T-helper 17 cell (primary cell): ENCODE measurements at places on chromosomes 11 and 22. TPM values are rescaled to one million over a fixed set of nuclear protein-coding genes. Genes with fewer than 3 reads are reported as not detected.

The SOX6 gene
- total RNA-seq, result 0.10 TPM

The GPHA2 gene
- not detected for total RNA-seq

DNA sequence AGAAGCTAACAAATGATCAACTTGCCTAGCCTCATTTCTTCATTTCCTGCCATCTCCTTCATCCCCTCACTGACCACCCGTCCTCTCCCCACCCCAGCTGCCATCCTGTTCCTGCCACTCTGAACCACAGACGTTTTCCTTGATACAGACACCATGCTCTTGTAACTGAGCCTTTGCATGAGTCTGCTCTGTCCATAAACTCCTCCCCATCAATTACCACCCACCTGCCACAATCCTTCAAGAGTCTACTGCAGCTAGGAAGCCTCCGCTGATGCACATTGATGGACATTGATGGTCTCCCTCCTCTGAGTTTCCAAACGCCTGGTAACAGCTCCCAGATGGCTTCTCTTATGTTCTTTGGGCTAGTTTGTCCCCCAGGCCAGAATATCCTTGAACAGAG, 193.8 kb downstream of the DBX1 start:
- no peak for DNase-seq

DNA sequence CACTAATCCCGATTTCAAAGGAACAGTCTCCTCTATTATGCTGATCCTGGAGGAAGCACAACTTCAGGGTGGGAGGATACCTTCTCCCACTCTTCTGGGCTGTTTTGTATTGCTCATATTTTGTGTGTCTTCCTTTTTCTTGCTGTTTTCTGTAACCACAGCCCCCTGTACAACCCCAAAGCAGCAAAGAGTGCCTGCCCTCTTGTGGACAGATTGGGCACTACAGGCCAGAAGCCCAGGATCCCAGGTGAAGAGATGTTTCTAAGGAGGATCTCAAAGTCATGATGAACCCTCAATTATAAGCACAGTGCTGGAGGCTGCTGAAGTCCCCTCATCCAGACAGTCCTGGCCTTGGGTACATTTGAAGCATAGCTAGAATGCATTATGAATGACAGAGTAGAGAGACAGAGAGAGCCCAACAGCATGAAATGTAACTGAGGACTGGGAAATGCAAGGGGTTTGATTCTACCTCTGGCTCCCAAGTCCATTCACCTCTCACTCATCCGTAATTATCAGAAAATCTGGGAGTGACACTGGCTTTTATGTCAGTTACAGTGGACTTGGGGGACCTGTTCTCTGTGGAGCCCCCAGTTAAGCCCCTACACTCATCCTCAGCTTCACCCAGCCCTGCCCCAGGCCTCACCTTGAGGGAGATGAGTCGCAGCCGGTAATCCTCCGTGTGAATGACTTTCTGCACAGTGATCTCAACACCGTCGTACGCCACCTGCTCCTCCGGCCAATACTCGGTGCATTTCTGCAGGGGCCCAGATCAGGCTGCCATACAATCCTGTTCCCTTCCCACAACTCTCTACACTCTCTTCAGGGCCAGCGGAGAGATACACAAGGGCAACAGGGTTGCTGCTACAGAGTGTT, 6.2 kb upstream of the IGSF22 start:
- peak; percentile 43 for DNase-seq

DNA sequence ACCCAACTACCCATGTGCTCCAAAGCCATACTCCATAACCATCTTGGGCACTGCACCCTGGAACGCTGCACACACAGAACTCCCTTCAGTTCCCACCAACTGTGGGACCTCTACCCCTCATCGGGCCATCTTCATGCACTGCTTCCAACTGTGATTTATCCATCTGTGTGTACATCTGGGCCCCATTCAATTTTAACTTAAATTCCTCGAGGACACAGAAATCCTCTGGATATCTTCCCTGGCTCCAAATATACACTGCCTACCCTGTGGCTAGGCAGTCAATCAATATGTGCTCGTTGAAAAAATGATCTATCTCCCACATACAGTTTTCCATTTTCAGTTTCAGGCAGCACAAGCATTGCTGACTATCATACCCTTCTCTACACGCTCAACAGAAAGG, 4.9 kb downstream of the FEZ1 start:
- no peak for DNase-seq

- DNase-seq, result no peak
Measured at GRCh38 chr11:69007975-69008381, 5.1 kb downstream of the MRGPRF start.

The SLC35E4 gene
- 5.7 TPM for total RNA-seq

DNA sequence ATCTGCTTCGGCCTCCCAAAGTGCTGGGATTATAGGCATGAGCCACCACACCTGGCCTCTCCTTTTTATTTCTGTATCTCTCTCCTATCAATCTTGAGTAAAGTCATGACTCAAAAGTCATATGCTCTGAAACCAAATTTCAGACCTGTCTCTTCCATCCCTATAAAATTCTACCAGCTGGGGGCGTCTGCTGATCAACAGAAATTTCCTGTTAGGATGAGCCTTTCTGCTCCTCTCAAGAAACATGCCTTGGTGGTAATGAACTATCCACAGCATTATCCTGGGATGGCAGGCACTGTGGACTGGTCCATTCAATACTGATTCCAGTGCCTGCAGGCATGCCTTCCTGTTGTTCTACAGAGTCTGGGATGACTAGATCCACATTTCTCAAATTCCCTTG, 472.6 kb downstream of the NELL1 start:
- DNase-seq, result no peak

DNA sequence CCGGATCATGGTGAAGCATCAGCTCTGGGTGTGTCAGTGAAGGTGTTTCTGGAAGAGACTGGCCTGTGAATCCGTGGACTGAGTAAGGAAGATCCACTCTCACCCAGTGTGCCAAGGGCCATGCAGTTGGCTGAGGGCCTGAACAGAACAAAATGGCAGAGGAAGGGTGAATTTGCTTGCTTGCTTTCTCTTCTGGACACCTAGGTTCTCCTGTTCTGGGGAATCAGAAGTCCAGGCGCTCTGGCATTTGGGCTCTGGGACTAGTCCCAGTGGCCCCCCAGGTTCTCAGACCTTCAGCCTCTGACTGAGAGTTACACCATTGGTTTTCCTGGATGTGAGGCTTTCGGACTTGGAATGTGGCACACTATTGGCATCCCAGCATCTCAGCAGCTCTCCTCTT, 1170.8 kb downstream of the TBC1D22A start:
- DNase-seq, result no peak

DNA sequence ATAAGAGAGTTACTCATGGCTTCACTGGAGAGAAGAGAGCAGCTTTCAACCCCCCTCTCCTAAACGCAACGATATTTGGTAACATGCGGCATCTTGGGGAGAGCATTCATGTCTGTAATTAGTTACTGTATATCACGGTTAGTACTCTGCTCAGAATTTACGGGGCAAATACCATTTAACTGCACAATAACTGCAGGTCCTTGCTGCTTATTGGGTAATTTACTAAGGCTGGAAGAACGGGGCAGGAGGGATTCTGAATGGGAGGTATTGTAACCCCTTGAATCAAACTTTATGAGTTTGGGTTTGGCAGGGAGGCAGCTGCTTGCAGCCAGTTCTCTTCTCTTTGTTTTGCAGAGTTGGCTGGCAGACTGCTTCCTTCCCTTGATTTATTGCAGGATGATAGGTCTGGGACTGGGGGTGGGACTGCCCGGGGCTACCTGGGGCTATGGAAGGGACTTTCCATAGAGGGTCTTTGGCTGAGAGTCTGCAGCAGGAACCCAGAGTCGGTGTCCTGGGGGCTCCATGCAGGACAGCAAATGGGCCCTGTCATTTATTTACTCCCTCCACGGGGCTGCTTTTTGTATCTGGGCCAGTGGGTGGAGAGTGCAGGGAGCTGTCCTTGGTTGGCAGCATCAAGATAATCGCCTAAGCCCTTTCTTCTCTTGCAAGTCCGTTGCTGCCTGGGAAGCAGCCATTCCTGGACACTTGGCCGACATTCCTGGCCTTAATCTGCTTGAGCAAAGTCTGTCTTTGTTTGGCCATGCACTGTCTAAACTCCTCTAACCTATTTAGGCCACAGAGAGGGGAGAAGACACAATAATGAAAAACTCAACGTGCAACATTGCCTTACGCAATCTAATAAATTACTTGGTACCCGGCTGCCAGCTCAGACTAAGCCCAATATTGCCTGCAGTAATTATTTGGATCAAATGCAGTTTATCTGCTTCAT, 188.9 kb downstream of the ST3GAL4 start:
- no peak for DNase-seq

The KDM4D gene
- 0.23 TPM for total RNA-seq

GRCh38 chr11:47216121-47216798, 1.5 kb downstream of the DDB2 start:
- peak; percentile 14 for DNase-seq

DNA sequence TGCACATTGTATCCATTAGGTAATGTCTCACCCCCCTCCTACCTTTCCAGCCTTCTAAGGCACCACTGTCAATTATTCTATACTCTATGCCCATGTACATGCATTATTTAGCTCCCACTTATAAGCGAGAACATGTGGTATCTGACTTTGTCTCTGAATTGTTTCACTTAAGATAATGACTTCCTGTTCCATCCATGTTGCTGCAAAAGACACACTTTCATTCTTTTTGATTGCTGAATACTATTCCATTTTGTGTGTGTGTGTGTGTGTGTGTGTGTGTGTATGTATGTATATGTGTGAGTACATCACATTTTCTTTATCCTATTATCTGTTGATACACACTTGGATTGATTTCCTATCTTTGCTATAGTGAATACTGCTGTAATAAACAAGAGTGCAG, 84.2 kb downstream of the PGR start:
- DNase-seq, result no peak

GRCh38 chr22:35841907-35842518, 124.3 kb downstream of the APOL5 start:
- DNase-seq, result no peak

GRCh38 chr11:104120493-104121137, 43.3 kb downstream of the PDGFD start:
- DNase-seq, result no peak

GRCh38 chr22:29194184-29194583, 11.5 kb upstream of the EMID1 start:
- DNase-seq, result no peak

The ART5 gene
- not detected for total RNA-seq

The ART1 gene
- not detected for total RNA-seq

GRCh38 chr22:49928185-49928495, 9.7 kb downstream of the CRELD2 start:
- no peak for DNase-seq

GRCh38 chr11:27694992-27695391, 5.3 kb downstream of the BDNF start:
- no peak for DNase-seq

The C22orf31 gene
- not detected for total RNA-seq

The NRXN2 gene
- total RNA-seq, result 0.21 TPM

DNA sequence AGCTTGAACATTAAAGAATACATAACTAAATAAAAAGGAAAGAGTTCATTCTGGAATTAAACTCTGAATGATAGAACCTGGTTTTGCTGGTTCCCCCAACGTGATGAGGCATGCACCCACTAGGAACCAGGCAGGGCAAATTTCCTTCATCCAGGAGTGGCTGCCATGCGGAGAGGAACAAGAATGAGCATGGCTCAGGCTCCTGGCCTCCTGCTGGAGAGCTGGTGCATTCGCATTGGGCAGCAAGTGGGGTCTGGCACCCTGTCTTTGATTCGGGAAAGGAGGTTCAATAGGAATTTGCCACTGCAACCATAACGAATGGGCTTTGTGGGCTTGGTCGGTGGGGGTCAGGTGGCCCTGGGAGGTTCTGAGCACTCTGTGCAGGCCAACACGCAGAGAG, 169.8 kb upstream of the TENM4 start:
- no peak for DNase-seq

The NUDT8 gene
- 1.5 TPM for total RNA-seq

DNA sequence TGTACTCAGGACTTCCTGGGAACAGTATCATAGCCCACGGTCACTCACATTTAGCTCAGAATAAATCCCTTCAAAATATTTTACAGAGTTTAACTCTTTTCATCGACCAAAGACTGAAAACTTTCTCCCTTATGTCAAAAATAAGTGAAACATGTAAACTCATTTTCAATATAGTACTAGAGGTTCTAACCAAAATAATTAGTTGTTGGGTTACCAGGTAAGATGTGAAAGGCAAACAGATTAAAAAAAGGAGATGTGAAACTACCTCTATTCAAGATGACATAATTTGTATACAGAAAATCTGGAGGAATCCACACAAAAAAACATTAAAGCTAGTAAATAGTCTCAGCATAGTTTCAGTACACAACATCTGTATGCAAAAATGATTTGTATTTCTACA, 20.3 kb downstream of the XKR3 start:
- no peak for DNase-seq

DNA sequence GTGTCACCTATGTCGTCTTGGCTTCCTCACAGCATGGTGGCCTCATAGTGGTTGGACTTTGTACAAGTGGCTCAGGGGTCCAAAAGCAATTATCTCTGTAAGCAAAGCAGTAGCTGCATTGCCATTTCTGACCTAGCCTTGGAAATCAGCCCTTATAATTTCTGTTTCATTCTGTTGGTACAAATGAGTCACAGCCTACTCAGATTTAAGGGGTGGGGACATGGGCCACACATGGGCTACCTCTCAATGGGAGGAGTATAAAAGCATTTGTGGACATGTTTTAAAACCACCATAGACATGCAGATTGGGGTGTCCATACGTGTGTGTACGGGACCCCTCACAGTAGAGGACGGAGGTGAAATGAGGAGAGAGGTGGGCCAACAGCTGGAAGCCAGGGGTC, 41.6 kb downstream of the CHRDL2 start:
- DNase-seq, result no peak

The DDI1 gene
- not detected for total RNA-seq

- no peak for DNase-seq
Measured at GRCh38 chr11:67256477-67257135, 9.7 kb upstream of the GRK2 start.

The PLAAT4 gene
- total RNA-seq, result 80.8 TPM

DNA sequence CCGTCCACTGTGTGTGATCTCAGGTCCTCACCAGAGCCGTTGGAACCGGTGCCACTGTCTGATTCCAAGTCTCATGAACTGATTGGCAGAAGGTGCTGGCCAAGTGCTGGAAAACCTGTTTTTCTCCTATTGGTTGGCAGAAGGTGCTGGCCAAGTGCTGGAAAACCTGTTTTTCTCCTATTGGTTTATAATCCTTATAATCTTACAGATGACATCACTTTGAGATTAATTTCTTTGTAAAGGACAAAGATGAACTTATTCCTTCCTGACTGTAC, 1106.3 kb downstream of the BRD1 start:
- DNase-seq, result no peak

GRCh38 chr22:31950226-31950625, 5.9 kb downstream of the YWHAH start:
- no peak for DNase-seq

GRCh38 chr11:132683602-132684001, 848.7 kb downstream of the OPCML start:
- DNase-seq, result no peak

DNA sequence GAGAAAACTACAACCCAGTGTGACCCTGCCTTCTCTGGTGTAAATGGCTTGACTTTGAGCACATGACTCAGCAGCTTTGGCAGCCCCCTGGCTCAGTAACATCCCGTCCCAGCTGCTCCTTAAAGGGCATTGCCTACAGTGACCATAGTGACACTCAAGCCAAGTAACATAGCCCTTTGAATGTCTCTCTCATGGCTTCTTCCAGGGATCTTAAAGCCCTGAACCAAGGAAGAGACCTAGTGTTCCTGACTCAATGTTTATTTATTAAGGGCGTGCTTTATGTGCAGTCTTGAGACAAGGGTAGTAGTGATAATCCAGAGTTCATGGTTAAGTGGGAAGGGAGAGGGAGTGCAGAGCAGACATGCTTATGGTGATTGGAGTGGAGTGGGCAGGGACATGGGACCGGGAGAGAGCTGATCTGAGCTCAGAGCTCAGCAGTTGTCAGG, 125.7 kb downstream of the PARVA start:
- DNase-seq, result no peak

The NEFH gene
- total RNA-seq, result 0.15 TPM
